ENCODE measurements at places on chromosomes 12 and 14.

DNA sequence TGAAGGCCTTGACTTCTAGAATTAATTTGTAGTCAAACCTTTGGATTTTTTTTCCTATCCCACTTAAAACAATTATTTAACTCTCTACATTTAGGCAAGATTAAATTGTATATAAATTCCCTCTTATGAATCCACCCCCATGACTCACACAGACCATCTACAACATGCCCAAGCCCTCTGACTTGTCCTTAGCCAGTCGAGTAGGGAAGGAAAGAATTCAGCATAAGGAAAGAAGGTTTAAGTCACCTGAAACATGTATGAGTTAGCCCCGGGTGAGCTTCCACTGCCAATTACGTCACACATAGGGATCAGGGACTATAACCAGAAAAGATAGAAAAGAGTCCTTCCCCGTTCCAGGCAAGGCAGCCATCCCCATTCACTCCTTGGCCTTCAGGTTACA lies 14.9 kb upstream of the RESF1 start:
- no peak for DNase-seq

- no peak for DNase-seq
These were observed 37.5 kb downstream of the PLCZ1 start for GRCh38 chr12:18700271-18700670.

- DNase-seq, result peak; percentile 46
These were observed 170.1 kb upstream of the PWP1 start for GRCh38 chr12:107515446-107515958.

DNA sequence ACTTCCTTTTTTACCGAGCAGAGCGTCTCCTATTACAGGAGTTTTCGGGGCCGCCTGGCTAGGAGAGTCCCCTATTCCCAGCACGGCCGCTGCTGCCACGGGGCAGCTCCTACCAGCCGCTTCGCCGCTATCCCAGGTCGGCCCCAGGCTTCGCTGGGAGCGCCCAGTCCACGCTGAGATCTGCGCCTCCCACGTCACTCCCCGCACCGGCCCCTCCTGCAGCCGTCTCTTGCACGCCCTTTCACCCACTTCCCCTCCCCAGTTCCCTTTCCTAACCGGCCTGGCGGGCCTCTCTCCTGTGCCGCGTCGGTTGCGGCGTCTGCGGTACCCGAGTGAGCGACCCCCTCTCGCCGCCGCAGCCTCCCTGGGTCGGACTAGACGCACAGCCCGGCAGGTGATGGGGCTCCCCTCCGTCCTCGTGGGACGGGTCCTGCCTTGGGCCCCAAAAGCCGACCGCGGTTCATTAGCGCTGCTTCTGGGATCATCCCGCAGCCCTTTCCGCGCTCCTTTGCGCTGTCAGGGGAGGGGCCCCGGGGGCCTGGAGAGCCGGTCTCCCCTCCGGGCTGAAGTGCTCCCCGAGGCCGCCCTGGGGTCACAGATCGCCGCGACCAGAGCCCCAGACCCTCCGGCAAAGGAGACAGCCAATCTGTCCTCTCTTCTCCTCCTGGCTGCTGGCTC lies 1318.4 kb downstream of the TMEM121 start:
- DNase-seq, result no peak

- no peak for DNase-seq
These were observed 235.5 kb upstream of the NPAS3 start for GRCh38 chr14:32703183-32703621.

DNA sequence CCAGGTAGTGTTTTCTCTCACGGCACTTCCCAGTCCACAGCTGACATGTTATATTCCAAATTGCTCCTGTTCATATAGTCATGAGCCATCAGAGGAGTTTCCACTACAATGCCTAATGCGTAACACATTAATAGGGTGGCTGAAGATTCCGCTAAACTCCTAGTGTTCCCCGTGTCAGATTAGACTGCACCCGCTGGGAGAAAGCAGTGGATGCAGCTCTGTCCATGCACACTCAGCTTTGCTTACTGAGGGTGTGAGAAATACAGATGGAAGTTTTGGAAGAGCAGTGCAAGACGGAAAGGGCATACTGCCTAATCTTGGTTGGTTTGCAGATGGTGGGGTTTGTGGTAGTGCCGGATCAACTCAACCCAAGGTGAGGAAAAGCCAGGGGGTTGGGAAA lies 5.6 kb downstream of the PPP1R3E start:
- DNase-seq, result no peak

DNA sequence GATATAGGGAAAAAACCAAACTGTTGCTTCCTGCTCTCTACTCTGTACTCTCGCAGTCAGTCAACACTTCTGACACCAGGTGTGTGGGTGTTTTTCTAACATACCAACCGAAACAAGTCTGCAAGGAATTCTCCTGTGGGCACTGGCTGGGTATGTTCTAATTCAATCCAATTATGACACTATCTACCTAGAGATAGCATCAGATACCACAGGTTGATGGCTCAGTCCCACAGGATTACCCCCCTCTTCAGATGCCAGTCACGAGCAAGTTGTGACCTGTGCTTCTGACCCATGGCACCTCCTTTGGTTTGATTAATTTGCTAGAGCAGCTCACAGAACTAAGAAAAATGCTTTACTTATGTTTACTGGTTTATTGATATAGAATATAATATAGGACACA lies 78.3 kb downstream of the DYRK2 start:
- no peak for DNase-seq

- DNase-seq, result no peak
These were observed 21.6 kb upstream of the TMCC3 start for GRCh38 chr12:94671917-94672316.

- DNase-seq, result no peak
These were observed 25.4 kb upstream of the FUT8 start for GRCh38 chr14:65387171-65387570.

GRCh38 chr14:20775043-20775442 lies 6.0 kb upstream of the RNASE6 start:
- no peak for DNase-seq

GRCh38 chr12:10554228-10554755 lies 48.6 kb downstream of the EIF2S3B start:
- DNase-seq, result no peak

- no peak for DNase-seq
These were observed 266.0 kb downstream of the ERC1 start for GRCh38 chr12:1256991-1257390.

GRCh38 chr12:39378341-39378740 lies 64.6 kb downstream of the KIF21A start:
- no peak for DNase-seq

GRCh38 chr12:92942905-92943304 lies 13.8 kb upstream of the EEA1 start:
- DNase-seq, result no peak

DNA sequence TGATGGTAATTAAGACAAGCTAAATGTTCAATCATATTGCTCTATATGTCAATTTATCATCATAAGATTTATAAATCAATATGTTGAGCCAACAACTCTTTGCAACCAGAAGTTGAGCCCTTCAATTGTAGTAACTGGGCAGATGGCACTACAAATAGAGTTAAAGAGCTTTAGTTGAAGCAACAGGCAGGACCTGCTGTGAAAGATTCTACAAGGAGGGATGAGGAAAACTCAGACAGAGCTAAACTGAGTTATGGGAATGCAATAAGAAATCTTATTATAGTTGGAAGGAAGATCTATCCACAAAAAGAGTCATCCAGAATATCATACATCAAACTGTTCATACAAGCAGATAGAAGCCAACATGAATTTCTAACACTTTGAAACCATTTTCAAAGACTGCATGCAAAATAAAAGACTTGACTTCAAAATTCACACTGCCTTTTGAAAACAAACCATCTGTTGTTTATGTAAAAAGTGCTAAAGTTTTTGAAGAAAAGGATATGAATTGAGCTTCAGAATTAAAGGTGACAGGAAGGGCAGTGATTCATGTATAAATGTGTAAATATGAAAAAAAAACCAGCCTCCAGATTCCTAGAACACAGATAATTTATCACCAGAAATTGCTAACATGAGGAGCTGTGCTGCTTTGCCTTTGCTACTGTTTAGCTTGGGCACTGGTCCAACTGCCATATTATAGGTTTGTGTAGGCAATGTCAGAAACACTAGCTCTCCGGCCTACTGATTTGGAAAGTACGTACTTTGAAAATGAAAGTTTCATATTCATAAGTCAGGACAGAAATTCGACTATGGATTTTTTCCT lies 133.2 kb downstream of the SLC35F4 start:
- DNase-seq, result no peak
